Ascending aorta (tissue), 2 donors: ENCODE measurements at places on chromosomes 16 and 17. TPM values are rescaled to one million over a fixed set of nuclear protein-coding genes. Genes with fewer than 3 reads are reported as not detected.

GRCh38 chr17:31859487-31860008 lies 504 bp upstream of the COPRS start:
- DNase-seq: no peak

DNA sequence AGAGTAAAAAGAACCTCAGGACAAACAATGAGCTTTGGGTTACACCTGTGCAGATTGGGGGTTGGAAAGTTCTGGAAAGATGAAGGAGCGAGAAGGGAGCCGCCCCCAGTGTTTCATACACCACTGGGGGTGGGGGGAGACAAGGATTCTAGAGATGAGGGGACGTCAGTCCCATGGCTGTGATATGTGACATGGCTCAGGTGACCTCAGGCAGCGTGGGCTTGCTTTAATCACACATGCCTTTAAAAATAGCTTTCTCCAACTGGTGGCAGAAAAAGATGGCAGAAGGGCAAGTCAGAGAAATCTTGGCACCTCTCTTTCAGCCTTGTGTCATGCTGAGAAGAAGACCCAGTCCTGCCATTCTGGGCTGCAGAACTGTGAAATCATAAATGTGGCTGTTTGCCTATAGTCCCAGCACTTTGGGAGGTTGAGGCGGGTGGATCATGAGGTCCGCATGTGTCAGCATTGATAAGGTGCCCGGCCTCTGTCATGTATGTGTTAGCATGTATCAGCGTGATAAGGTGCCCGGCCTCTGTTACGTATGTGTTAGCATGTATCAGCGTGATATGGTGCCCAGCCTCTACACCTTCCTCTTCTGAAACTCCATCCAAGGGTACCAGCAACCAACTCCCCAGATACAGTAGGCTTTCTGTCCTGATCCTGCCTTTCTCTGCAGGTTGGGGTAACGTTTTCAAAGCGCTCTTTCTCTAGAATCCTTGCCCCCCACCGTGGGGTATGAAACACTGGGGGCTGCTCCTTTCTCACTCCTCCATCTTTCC lies 25.0 kb downstream of the WIPI1 start:
- no peak for DNase-seq

DNA sequence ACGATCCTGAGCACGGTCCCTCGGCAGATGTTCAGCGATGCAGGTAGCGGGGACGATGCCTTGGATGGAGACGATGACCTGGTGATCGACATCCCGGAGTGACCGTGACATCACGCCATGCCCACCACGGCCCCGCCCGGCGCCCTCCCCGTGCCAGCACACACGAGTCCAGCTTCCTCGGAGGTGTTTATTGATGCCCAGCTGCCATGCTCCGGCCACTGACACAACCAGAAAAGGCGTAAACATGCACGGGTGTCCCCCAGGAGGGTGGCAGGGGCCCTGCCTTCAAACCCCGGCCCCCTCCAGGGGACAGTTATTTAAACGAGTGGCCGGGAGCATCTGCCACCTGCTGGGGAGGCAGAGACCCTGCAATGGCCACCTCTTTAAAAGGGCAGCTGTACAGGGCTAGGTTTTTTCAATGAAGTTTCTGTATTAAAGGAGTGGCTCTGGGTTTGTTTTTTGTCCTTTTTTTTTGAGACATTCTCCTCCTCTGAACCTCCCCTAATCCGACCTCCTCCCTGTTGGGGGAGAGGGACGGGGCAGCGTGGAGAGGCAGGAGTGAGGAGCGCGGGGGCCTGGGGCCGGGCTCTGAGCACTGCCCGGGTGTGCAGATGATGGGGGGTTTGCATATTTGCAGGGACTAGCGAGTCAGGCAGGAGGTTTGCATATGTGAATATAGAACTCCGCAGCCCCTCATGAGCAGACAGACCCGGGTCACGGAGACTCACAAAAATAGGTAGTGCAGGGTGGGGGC lies 5.3 kb downstream of the DOC2A start:
- DNase-seq: no peak

GRCh38 chr17:35900280-35900679 lies 20.1 kb upstream of the CCL5 start:
- DNase-seq: no peak

DNA sequence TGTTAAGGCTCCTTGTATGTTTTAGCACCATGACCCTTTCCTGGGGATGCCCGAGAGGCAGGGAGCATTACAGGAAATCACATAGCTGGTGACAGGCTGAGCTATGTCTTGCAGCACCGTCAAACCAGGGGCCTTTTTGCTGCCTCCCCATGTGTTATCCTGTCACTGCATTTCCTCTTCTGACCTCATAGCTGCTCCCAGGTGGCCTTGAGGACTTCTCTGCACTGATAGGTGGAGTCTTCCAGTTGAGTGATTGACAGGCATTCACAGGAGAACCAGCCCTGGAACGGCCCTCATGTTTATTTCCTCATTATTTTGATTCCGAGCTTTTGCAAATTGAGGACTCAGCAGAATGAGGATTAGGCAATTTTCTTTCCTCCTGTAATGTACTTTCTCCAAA lies 349.6 kb downstream of the HAPSTR1 start:
- DNase-seq: no peak

DNA sequence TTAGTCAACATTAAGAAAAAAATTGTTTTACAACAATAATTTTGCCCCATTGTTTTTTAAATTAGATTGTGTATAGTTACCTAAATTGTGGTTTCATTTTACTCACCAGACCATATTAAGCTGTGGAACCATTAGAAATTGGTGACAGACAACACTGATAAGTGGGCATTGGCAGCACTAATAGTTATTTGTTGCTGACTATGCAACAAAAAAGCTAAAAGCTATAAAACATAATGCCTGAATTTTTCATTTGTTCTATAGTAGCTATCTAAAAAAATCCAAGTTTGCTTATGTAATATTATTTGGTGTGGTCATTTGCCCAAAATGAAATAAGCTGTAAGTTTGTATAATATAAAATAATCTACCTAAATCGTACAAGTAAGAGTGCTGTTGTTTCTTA lies 13.7 kb upstream of the VWA3A start:
- DNase-seq: no peak

DNA sequence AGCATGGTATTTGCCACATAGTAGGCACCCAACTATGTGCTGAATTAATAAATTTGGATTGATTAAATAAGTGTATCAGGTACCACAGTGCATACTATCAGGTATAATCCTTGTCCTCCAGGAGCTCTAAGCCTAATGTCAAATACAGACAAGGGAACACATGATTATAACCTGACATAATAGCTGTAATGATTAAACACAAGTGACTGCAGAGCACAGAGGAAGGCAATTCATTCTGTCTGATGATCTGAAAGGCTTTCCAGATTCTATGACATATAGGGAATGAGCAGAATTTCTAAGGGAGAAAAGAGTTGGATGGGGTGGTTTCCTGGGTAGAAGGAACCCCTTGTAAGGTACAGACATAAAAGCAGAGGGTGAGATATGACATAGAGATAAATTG lies 273.5 kb downstream of the KIF2B start:
- no peak for DNase-seq

- DNase-seq: no peak
Measured at GRCh38 chr16:22352140-22352539, 22.3 kb downstream of the CDR2 start.

- DNase-seq: peak; percentile 96
Measured at GRCh38 chr17:74446551-74447500, 14.9 kb downstream of the GPRC5C start.

DNA sequence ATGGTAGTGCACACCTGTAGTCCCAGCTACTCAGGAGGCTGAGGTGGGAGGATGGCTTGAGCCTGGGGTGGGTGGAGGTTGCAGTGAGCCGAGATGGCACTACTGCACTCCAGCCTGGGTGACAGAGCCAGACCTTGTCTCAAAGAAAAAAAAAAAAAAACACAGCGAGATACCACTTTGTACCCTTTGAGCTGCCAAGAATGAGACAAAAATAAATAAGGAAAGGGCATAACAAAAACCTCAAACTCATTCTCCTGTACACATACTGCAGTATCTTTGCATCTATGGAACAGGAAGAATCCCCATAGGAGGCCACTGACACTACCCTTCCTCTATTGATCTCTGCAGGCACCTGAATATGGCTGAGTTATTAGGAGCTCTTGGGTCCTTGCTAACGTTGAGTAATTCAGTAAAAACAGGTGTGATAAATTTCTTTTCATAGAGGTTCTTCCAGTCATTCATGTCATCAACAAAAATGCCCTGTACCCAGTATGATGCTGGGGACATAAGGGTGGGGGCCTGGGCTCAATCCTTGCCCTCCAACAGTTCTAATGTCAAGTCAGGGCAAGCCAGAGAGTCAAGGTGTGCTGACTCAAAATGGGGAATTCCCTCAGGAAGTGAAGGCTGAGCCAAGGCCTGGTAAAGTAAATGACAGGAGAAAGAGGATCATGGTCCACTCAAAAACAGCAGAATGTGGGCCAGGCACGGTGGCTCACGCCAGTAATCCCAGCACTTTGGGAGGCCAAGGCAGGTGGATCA lies 26.9 kb downstream of the RANBP10 start:
- DNase-seq: no peak

DNA sequence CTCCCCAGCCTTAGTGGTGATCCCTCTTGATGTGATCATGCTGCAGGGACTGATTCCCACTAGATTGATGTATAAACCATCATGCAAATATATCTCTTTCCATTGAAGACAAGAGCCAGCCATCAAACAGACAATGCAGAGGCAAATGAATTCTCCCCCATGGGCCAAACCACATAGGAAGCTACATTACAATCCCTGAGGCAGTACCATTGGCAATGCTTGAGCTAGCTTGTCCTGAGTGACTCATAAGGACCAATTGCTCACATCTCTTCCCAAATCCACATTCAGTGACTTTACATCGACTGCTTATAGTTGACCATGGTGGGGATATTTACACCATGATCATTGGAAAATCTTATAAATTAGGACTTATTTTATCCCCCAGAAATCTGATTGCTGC lies 242.2 kb downstream of the SHISA9 start:
- DNase-seq: no peak

GRCh38 chr16:23941963-23942564 lies 106.3 kb downstream of the PRKCB start:
- no peak for DNase-seq

DNA sequence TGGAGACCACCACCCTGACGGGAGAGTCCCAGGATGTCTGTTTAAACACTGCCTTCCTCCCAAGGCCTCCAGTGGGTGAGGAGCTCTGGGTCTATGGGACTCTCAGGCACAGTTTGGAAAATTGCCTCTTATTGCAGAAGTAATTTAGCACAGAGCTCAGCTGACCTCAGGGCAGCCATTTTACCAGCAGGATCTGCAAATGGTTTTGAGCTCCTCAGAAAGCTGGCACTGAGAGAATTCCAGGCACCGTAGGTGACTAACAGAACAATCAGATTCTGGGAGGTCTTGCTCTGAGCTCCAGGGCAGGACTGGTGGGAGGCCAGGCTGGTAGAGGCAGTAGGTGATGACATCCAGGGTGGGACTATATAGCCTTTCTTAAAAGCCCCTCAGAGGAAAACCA lies 17.3 kb upstream of the C16orf74 start:
- no peak for DNase-seq

- DNase-seq: no peak
Measured at GRCh38 chr17:8125947-8126490, 2.1 kb upstream of the HES7 start.

GRCh38 chr17:80118601-80119270 lies 17.4 kb downstream of the GAA start:
- DNase-seq: peak; percentile 34

GRCh38 chr16:67555795-67556212 lies 6.5 kb upstream of the CTCF start:
- no peak for DNase-seq

DNA sequence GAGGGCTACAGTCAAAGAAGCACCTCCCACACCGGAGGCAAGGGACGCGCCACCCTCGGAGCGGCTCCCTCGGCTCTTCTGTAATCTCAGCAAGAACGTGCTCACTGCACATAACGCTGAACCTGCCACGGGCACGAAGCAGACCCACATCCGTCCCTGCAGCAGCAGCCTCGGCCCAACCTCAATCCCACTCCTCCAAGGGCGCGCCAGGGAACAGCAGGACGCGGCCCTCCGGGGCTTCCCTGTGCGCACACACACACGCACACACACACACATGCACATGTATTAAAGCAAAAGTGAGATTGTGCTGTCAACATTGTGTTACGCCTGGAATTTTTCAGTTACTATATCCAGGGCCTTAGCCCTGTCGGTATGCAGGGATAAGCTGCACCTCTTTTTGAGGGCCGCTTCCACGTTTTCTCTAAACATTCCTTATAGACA lies 54.0 kb downstream of the TBC1D16 start:
- no peak for DNase-seq

DNA sequence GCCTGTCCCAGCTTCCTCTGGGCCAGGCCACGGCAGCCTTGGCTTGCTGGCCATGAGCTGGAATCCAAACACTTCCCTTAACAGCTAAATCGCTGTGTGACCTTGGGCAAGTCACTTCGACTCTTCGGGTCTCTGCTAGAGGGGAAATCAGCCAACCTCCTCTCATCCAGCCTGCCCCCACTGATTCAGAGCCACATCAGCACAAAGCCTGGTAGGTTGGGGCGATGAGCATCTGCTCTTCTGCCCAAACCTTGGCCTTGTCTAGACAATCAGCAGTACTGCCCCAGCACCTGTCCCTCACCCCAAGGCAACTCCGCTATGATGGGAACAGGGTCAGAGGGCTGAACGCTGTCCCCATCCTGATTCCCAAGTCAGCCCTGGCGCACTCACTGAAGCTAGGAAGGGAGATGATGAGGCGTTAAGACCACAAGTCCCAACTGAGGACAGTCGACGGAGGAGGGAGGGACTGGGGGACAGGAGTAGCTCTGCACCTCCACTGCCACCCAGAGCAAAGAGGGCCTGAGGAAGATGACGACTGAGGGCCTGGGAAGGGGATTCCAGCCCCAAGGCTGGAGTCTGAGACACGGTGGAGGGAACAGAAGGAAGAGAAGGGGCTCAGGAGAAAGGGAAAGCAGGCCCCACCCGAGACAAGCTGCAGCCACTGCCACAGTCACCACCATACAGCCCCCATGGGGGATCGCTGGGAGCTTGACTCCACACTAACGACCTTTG lies 1.3 kb downstream of the CLUH start:
- DNase-seq: no peak

GRCh38 chr16:31664683-31665482 lies 137.2 kb downstream of the AHSP start:
- DNase-seq: no peak

DNA sequence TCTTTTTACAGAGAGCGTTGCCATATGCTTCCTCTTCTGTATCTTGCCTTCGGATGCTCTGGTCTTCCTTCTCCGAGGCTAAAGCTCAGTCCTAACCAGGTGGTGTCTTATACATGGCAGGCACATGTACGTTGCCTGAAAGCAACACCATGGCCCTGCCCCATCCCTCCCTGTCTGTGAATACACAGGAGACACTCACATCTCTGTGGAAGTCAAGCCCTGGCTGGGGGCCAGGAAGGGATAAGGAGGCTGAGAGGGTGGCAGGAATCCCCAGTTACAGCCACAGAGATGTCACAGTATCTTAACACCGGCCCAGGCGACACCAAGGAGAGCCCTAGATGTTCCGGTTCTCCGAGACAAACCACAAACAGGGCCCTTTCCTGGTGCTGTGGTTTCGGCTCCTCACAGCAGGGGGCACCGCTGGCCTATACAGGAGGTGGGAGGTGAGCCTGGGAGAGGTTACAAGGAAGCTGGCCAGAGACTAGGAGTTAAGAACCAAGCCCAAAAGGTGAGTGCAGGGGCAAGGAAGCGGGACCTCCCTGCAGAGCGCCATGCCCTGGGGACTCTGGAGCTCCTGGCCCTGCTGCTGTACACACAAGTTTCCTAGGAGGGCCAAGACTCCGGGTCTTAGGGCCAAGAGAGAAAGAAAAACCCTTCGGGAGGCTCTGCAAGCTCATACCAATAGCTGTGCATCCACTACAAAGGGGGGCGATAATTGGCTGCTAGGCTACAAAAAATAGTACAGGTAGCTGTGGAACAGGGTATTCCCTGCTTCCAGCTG lies 41.7 kb downstream of the SRL start:
- DNase-seq: peak; percentile 23

The SLC9A5 gene
- 13.5 TPM for total RNA-seq

The UMOD gene
- not detected for total RNA-seq

The CFAP97D1 gene
- total RNA-seq: not detected

The KRTAP4-5 gene
- total RNA-seq: not detected
